Fibroblast of lung (primary cell): ENCODE measurements at places on chromosomes 16 and 17. TPM values are rescaled to one million over a fixed set of nuclear protein-coding genes. Genes with fewer than 3 reads are reported as not detected.

Gene PERCC1
- not detected in 2 replicates for total RNA-seq

Gene VTN
- 0.17 and 0.51 TPM in 2 replicates for total RNA-seq

Gene ENPP7
- not detected in 2 replicates for total RNA-seq

Gene GINS3
- total RNA-seq, result 1.0 and 1.8 TPM in 2 replicates

Gene ST6GALNAC2
- 0.83 and 1.0 TPM in 2 replicates for total RNA-seq

Gene CNGB1
- not detected in 2 replicates for total RNA-seq

Gene CD300A
- total RNA-seq, result not detected in 2 replicates

Gene AIPL1
- total RNA-seq, result under 0.01 TPM in 1 of 2 replicates, not detected in the other

Gene TNK1
- 0.66 and 1.0 TPM in 2 replicates for total RNA-seq

Gene TBC1D3E
- total RNA-seq, result not detected in 2 replicates

Gene UNC13D
- 1.5 TPM in 2 replicates for total RNA-seq

Gene SHISA9
- not detected in 2 replicates for total RNA-seq

Gene KRT16
- not detected in 2 replicates for total RNA-seq

Gene GSPT1
- total RNA-seq, result 56.5 and 57.3 TPM in 2 replicates

Gene CIBAR2
- not detected in 2 replicates for total RNA-seq

Gene KRTAP1-5
- total RNA-seq, result 0.17 TPM in 1 of 2 replicates, not detected in the other

Gene CES5A
- total RNA-seq, result not detected in 2 replicates

Gene HES7
- total RNA-seq, result under 0.01 TPM in 1 of 2 replicates, not detected in the other

Gene TBC1D3G
- total RNA-seq, result not detected in 2 replicates

Gene INCA1
- total RNA-seq, result 0.26 and 0.33 TPM in 2 replicates

Gene CAMTA2
- total RNA-seq, result 8.5 and 18.3 TPM in 2 replicates

Gene ORMDL3
- 48.1 and 51.9 TPM in 2 replicates for total RNA-seq

Gene PCGF2
- total RNA-seq, result 2.3 and 4.0 TPM in 2 replicates

Gene TBC1D3D
- total RNA-seq, result 0.77 TPM in 1 of 2 replicates, not detected in the other

Gene FADS6
- not detected in 2 replicates for total RNA-seq

Gene SDK2
- total RNA-seq, result under 0.01 and 0.26 TPM in 2 replicates

Gene OR1F1
- total RNA-seq, result not detected in 2 replicates

Gene ADCY7
- 34.0 and 34.7 TPM in 2 replicates for total RNA-seq

Gene PRSS22
- 0.17 TPM in 1 of 2 replicates, not detected in the other for total RNA-seq

Gene PIMREG
- 1.5 and 10.6 TPM in 2 replicates for total RNA-seq

Gene TBC1D16
- total RNA-seq, result 26.2 and 30.4 TPM in 2 replicates

Gene TEKT5
- 0.26 TPM in 1 of 2 replicates, not detected in the other for total RNA-seq

Gene HSDL1
- 21.8 and 24.8 TPM in 2 replicates for total RNA-seq

Gene KCNG4
- total RNA-seq, result not detected in 2 replicates

Gene BAIAP2
- 10.0 and 13.4 TPM in 2 replicates for total RNA-seq

Gene PYDC1
- not detected in 2 replicates for total RNA-seq

Gene TCAP
- total RNA-seq, result 0.17 and 0.26 TPM in 2 replicates

Gene CMTM3
- 6.9 and 10.1 TPM in 2 replicates for total RNA-seq

Gene HSD11B2
- under 0.01 TPM in 1 of 2 replicates, not detected in the other for total RNA-seq

Gene NOTUM
- 0.50 and 0.51 TPM in 2 replicates for total RNA-seq

Gene GNPTG
- total RNA-seq, result 38.8 and 40.8 TPM in 2 replicates

Gene FNDC8
- total RNA-seq, result not detected in 2 replicates

Gene PRSS8
- not detected in 2 replicates for total RNA-seq

Gene KRT39
- 0.26 and 0.33 TPM in 2 replicates for total RNA-seq

Gene RMI2
- 1.8 and 6.8 TPM in 2 replicates for total RNA-seq

Gene SEZ6
- total RNA-seq, result not detected in 2 replicates

Gene TEFM
- 10.3 and 11.1 TPM in 2 replicates for total RNA-seq

Gene TMC8
- total RNA-seq, result not detected in 2 replicates

Gene SUMO2
- total RNA-seq, result 109 and 122 TPM in 2 replicates

Gene RAB11FIP4
- total RNA-seq, result 0.66 and 1.8 TPM in 2 replicates

Gene LPO
- not detected in 2 replicates for total RNA-seq
